Choroid plexus epithelial cell (primary cell): ENCODE measurements at places on chromosomes 5 and 9.

- DNase-seq = peak; percentile 69
These were observed 12.6 kb downstream of the RAPGEF1 start for GRCh38 chr9:131727184-131727759.

DNA sequence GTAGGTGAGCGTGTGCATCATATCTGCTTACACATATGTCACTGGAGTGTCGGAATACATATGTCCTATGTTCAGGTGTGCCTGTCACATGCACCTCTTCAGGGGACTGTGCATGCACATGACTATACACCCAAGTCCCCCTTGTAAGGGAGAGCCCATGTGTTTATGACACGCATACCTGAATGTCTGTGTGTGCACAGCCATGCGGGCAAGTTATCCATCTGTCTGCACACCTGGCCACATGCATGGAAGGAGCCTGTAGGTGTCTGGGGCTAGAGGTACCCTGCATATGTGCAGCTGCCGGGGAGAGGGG is 622 bp upstream of the RGS14 start:
- DNase-seq = no peak

GRCh38 chr9:68794898-68795297 is 89.9 kb downstream of the PIP5K1B start:
- DNase-seq = no peak

- peak; percentile 77 for DNase-seq
These were observed 424.0 kb upstream of the RGMB start for GRCh38 chr5:98349251-98349989.

DNA sequence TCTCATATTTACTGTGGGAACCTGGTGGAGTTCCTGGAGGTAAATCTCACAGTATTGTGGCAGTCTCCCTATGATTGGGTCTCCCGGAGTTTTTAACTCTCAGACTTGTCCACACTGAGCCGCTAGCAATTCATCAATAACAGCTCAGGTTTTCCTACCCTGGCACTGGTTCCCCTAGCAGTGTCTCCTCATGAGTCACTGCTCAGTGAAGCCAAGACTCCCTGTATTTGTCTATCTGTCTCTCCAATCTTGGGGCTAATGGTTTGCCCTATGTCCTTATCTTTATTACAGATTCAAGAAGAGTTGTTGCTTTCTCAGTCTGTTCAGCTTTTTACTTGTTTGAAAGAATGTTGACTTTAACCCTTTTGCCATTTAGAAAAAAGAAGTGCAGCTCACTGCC is 176.7 kb upstream of the FGF10 start:
- no peak for DNase-seq

DNA sequence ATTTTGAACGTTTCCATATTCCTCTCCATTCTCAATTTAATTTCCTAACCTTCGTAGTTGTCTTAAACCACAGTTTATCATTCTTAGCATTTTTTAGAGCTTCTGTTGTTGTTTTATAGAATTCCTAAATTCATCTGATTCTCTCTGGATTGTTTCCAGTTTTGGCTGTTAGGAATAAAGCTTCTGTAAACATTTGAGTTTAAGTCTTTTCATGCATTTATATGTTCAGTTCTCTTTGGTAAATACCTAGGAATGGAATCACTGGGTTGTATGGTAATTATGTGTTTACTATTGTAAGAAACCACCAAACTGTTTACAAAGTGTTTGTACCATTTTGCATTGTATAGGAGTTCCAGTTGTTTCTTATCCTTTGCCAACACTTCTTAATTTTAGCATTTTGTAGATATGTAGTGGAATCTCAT is 29.7 kb downstream of the GPR21 start:
- peak; percentile 79 for DNase-seq

DNA sequence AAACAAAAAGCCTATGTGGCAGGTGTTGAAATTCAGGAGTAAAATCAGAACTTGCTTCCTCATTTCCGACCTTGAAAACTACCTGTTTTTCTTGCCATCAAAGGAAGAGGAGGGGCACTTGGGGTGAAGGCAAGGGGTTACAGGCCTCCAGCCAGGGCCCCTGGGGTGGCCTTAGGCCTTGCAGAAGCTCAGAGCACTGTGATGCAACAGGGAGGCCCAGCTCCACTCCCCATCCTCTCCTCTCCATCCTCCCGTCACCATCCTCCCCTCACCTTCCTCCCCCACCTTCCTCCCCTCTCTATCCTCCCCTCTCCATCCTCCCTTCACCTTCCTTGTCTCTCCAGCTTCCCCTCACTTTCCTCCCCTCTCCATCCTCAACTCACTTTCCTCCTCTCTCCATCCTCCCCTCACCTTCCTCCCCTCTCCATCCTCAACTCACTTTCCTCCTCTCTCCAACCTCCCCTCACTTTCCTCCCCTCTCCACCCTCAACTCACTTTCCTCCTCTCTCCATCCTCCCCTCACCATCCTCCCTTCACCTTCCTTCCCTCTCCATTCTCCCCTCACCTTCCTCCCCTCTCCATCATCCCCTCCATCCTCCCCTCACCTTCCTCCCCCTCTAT is 111.6 kb downstream of the WNK2 start:
- DNase-seq = no peak

- DNase-seq = no peak
These were observed 138.3 kb upstream of the SHB start for GRCh38 chr9:38207247-38207778.

- DNase-seq = peak; percentile 28
These were observed 59.3 kb upstream of the SELENOP start for GRCh38 chr5:42870882-42871418.

- no peak for DNase-seq
These were observed 1410.5 kb upstream of the CDH18 start for GRCh38 chr5:21398511-21398910.

GRCh38 chr9:81669866-81670265 is 19.5 kb downstream of the TLE1 start:
- DNase-seq = no peak

GRCh38 chr9:118644066-118644465 is 725.2 kb downstream of the BRINP1 start:
- no peak for DNase-seq

DNA sequence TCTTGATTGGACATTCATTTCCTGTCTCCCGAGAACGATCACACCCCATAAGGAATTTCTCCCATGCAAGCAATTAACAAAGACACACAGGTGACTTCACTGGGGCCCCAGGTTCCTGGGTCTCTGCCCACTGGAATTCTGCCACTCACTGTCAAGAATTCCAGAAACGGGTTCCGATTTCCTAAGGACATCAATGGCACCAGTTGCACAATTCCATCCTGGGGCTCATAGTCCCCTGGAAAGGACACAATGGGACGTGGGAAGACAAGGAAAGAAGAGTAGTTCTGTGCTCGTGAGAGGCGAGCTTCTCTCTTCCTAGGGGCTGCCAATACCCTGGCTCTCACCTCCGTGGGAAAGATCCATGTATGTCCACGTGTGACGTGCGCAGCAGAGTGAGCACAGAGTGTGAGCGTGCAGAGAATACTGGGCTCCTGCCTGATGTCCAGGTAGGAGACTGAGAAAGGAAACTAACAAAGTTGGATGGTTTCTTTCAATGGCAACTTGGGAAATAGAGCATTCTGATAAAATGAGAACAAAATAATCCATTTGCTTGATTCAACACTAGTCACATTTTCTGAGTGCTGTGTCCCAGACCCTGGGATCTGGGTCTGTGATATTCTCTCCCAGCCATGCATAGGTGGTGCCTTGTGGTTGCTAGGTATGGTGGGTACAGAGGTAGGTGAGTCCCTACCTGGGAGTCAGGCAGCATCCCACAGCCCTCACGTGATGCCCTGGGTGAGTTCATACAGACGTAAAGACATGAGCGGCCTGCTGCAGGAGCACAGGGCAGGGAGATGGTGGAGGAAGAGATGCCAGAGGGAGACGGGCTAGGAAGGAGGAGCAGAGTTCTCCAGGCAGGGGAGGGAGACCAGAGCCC is 159.8 kb downstream of the COL23A1 start:
- DNase-seq = no peak

DNA sequence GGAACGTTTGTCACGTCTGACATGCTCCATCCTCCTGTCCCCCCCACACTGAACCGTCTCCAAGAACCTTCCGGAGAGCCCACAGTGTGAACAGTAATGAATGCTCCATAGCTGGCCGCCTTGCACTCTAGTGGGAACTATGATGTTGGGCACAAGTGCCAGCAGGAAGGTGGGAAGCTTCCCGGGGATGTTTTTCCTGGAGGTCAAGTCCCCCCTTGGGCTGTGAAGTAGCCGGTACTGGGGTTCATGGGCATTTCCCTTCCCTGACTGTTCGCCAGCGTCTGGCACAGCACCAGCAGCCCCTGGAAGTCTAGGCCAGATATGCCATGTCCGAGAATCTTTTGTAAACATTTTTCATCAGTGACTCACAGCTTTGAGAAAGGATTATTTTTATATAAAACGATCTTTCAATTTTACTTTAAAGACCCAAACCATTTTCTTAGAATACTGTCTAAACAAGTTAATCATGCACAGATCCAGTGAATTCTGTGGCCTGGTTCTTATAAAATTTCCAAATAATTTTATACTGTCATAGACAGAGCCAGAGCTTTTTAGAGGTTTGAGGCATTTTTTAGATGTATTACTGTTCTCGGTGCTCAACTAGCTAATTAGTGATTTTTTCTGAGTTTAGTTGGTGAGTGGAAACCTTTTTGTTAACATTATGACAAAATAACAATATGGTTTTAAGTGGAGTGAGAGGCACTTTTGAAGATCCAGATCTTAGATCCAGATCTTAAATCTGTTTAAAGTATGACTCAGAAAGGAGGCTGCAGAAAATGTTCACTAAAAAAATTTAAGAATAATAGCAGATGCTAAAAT is 11.6 kb downstream of the ABL1 start:
- DNase-seq = peak; percentile 72

- DNase-seq = no peak
These were observed 71.0 kb downstream of the AMBP start for GRCh38 chr9:114006931-114007691.

- no peak for DNase-seq
These were observed 329.9 kb downstream of the KIF4B start for GRCh38 chr5:155343468-155343867.

GRCh38 chr9:135716045-135716444 is 14.1 kb downstream of the KCNT1 start:
- no peak for DNase-seq

DNA sequence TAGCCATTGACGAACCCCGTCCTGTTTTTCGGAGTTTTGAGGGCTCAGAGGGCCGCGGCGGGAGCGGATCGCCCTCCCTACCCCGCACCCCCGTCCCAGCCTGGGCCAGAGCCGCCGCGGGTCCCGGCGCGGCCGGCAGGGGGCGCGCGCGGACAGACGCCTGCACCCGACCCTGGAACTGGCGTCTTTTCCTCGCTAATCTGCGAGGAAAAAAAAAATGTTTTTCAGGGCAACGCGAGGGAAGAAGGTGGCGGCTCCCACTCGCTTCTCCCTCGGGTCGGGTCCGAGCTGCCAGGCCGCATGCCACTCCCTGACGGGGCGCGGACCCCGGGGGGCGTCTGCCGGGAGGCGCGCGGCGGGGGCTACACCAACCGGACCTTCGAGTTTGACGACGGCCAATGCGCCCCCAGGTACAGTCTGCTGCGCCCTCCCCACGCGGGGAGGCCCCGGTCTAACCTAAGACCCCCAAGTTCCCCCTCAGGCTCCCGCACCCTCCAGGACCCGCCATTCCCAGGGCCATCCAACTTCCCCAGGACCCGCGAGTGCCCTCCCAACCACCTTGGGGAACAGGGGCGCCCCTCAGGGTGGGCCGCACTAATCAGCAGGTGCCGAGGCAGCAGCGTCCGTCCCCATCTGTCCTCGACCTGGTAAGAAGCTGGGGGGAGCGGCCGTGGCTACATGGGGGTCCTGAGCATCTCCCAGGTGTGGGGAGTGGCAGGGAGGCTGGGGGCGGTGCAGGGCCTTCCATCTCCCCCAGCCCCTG is at the start of gene KCNT1:
TSS of gene KCNT1 (plus strand) at position 227 of the 763 bp plus-strand sequence. CDS start at position 301, 74 bp downstream.
- DNase-seq = peak; percentile 38

- DNase-seq = no peak
These were observed 38.2 kb downstream of the FBXW2 start for GRCh38 chr9:120755044-120755443.

DNA sequence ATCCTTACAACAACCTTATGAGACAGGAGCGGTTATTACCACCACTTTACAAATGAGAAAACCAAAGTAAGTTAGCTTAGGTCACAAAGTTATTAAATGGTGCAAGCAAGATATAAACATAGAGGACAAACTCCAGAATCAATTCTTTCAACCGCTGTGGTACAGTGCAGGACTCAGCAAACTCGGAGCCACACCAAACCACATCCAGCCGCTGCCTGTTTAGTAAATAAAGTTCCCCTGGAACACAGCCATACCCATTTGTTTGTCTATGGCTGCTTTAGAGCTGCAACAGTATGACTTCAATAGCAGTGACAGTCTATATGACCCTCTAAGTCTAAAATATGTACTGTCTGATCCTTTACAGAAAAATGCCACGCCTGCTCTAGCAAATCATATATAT is 1567.2 kb upstream of the WWC1 start:
- no peak for DNase-seq

DNA sequence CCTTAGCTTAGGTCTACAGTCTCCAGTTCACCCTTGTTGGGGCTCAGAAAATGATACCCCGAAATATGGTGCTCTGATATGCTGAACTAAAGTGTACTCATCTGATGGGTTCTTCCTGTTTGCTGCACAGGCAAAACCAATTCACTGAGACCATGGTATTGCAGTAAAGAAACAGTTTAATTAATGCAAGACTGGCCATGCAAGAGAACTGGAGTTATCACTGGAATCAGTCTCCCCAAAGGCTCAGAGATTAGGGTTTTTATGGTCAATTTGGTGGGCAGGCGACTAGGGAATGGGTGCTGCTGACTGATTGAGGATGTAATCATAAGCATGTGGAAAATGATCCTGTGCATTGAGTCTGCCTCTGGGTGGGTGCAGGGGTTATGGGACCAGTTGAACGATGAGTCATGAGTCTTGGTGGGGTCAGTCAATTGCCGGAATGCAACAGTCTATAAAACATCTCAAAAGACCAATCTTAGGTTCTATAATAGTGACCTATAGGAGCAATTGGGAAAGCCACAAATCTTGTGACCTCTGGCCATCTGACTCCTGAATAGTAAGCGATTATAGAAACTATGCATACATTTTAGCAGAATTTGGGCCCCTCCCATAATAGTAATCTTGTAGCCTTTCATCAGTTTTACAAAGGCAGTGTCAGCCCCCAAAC is 113.0 kb upstream of the ANKRD55 start:
- peak; percentile 36 for DNase-seq

- DNase-seq = peak; percentile 83
These were observed 64.7 kb downstream of the STK10 start for GRCh38 chr5:172123269-172123692.

DNA sequence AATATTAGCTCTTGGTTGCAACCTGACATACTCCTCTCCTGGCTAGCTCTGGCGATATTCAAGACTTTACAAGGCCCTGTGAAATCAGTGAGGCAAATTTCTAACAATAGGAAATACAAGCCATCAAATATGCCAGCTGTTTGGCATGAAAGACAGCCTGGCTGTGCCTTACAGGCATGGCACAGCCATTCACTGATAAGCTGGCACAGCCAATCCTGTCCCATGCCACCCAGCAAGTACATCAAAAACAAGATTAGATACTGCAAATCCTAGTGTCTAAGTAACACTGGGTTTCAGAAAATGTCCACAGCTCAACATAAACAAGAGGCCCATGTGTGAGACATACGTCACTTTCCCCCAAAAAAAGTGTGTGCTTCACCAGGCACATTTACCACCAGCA is 1045.8 kb upstream of the DMAC1 start:
- DNase-seq = no peak
